ENCODE measurements at places on chromosomes 7 and 10. TPM values are rescaled to one million over a fixed set of nuclear protein-coding genes. Genes with fewer than 3 reads are reported as not detected.

DNA sequence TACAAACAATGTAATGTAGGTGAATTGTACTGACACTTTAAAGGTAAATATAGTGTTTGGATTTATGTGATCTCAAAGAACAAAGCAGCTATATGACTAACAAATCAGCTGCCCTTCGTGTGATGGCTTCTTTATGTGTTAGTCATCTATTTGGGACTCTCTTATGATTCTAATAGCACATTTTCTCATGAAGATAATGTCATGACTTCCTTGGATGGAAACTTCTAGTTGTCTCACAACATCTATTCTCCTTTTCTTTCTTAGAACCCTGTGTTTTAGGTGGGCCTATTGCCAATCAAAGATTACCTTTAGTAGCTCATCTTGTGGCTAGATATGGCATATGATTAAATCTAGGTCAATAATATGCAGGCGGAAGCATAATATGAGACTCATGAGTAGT lies 45.0 kb downstream of the TMEM106B start:
- no peak for DNase-seq

DNA sequence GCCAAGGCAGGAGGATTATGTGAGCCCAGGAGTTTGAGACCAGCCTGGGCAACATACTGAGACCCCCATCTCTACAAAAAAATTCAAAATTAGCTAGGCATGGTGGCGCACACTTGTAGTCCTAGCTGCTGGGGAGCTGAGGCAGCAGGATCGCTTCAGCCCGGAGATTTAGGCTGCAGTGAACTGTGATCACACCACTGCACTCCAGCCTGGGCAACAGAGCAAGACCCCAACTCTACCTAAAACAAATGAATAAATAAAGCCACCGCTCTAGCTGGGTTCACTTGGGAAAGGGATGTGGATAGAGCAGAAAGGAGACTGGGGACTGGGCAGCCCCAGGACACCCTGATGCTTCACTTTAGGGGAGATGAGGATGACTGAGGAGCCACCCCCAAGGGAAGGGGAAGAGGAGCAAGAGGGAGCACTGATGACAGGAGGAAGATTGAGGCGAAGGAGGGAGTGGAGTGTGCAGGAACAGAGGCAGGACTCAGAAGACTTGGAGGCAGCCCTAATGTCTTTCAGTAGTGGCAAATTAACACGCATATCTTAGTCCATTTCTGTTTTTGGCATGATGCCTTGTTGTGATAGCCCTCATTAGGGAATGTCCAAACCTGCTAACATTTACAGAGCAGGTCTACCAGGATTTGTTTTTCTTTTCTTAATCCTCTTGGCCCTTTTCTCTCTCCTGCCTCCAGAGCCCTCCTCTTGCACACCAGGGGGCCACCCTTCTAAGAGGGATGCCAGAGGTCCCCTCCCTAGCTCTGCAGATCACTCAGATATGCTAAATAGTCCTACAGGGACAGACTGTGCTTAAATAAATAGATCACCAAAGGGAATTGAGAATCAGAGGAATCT lies 88.3 kb downstream of the C10orf105 start:
- no peak for DNase-seq

GRCh38 chr10:65751218-65751617 lies 1174.6 kb upstream of the LRRTM3 start:
- DNase-seq = no peak

- no peak for DNase-seq
Measured at GRCh38 chr10:73646598-73647041, 5.3 kb upstream of the MYOZ1 start.

DNA sequence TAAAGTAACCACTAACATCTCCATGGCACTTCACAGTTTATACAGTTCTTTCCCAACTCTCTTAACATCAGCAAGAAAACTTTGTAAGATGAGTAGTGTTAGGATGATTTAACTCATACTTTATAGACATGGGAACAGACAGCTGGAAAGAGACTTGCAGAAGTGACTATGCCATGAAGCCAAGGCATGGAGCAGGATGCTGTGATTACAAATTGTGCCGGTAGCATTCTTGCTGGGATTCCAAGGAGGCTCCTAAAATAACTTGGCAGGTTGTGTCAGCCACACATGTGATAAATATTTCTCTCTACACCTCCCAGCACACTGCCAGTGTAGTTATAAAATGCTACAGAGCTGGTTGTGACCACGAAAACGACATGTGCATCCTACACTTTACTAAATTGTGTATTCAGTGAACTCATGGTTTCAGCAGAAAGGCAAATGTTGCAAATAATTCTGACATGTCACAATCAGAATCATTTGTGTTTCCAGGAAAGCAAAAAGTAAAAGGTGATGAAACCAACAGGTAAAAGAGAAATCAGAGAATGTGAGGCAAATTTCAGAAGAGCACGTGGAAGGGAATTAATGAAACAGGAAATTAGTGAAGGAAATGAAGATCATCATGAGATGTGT lies 5.6 kb upstream of the CYP3A4 start:
- DNase-seq = no peak

DNA sequence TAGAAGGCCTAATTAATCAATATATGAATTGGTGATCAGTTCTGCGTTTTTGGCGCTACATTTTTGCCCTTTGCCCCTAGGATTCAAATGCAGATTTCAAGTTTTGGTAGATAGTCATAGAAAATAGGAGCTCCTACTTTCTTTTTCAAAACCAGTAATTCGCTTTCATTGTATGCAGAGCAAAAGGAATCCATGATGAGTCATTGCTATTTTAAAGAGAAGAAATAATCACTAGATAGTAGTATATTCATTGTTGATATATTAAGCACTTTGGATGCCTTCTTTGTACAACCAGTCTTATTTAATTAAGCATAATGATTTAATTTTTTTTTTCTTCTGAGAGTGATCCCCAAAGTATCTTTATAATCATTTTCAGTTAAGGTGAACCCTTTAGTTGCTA lies 50.3 kb downstream of the CSTF2T start:
- no peak for DNase-seq

DNA sequence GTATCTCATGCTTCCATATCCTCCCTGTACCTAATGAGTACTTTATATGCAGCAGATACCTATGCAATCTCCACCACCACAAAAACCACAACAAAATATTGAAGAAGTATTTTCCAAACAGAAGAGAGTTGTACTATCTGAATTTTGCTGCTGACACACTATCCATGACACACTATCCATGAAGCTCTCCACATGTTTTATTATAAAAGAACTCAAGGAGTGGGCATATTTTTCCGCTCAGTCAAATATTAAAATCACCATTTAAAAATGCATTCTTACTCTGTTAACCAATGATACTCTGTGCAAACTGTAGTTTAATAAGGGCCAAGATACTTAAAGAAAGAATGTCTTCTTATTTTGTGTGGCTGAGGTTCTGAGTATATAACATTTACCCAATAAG lies 2.8 kb downstream of the BET1 start:
- DNase-seq = no peak

GRCh38 chr7:39421251-39421650 lies 145.0 kb upstream of the YAE1 start:
- DNase-seq = no peak

- no peak for DNase-seq
Measured at GRCh38 chr10:51311228-51311627, 236.9 kb downstream of the PRKG1 start.

GRCh38 chr10:108275895-108276685 lies 1111.6 kb upstream of the SORCS1 start:
- no peak for DNase-seq

DNA sequence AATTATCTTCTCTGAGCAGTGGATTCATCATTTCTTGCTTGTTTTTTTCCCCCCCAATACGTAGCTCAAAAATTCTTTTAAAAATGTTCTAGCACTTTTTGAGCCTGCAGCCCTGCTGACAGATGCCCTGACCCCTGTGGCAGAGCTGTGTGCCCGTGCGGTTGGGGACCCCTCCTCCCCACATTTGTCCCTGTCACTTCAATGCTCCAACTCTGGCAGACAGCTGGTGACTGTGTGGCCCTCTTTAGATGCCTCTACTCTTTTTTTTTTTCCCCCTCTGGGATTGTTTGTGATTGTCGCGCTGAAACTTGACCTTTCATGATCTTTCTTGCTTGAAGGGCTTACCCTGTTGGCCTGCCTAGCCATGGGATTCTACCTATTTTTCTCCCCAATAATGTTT lies 214.1 kb downstream of the TMEM178B start:
- no peak for DNase-seq

DNA sequence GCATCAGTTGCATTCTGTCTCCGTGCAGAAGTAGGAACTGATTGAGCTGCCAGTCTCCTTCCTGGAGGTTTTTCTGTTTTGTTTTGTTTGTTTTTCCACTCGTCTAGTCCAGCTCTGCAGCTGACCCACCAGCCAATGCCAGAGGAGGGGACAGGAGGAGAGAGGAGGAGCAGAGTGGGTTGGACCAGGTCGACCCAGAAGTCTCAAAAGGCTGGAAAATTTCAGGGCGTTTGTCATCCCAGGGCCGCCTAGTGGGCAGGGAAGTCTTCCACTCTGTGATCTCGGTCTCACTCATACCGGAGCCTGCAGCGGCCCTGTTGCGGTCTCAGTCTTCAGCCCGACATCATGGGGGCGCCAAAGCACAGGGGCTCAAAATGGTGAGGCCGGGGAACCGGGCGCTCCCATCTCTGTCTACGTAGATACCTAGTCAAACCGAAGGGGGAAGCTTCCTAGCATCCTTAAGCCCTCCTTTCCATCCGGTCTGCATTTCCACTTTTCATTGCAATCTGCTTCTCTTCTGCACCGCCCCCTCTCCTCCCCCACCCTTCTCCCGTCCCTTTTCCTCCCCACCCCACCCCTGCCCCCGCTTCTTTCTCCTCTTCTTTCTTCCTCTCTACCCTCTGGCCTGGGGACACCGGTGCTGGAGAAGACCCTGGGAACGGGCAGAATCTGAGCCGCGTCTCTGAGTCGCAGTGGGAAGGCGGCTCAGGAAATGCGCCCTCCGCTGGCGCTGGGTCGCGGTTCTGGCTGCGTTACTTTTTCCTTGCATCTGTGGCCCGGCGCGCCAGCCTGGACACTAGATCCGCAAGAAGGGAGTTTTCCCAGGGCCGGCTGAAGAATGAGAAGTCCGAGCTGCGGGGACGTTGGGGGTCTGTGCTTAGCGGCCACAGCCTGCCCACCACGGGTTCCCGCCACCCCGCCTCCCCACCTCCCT lies 16.2 kb upstream of the PAX2 start:
- DNase-seq = peak; percentile 77

- no peak for DNase-seq
Measured at GRCh38 chr10:47332371-47332770, 10.1 kb downstream of the GDF2 start.

- DNase-seq = no peak
Measured at GRCh38 chr7:159140170-159140910, 4.3 kb downstream of the VIPR2 start.

DNA sequence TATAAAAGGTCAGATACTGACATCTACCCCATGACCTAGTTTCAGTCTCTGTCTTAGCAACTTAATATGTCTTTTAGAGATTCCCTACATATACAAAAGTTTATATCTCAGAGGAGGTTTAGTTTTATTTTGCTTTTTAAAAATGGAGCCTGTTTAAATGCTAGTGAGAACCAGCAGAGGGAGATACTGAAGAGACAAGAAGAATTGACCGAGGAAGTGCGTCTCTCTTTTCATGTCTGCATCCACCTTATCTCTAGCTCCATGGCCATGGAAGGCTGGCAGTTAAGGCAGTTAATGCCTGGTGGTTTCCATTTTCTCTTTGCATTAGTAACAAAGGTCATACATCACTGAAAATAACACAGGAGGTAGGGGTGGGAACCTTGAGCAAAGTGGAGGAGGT lies 10.7 kb downstream of the SUV39H2 start:
- DNase-seq = peak; percentile 53

DNA sequence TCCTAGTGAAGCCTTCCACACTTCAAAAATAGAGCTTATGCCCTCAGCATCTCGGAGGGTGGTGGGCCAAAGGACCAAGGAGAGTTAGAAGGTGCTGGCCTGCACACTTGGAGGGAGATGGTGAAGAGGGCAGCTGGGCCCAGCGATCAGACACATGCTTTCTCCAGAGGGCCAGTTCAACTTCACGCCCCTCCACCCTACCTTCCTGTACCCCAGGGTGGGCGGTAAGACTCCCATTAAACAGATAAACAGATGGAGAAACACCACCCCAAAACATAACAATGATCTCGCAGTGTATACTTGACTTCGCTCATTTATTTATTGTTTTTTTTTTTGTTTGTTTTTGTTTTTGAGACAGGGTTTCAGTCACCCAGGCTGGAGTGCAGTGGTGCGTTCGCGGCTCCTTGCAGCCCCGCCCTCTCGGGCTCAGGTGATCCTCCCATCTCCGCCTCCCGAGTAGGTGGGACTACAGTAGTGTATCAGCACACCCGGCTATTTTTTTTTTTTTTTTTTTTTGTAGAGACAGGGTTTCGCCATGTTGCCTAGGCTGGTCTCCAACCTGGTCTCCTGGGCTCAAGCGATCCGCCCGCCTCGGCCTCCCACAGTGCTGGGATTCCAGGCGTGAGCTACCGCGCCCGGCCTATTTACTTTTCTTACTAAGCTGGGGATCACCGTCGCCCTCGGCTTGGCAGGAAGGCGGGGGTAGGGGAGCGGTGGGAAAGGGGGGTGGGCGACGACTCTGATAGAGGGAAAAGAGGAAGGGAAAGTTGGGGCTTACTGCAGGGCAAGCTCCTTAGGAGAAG lies 1.8 kb downstream of the C10orf95 start:
- peak; percentile 91 for DNase-seq

DNA sequence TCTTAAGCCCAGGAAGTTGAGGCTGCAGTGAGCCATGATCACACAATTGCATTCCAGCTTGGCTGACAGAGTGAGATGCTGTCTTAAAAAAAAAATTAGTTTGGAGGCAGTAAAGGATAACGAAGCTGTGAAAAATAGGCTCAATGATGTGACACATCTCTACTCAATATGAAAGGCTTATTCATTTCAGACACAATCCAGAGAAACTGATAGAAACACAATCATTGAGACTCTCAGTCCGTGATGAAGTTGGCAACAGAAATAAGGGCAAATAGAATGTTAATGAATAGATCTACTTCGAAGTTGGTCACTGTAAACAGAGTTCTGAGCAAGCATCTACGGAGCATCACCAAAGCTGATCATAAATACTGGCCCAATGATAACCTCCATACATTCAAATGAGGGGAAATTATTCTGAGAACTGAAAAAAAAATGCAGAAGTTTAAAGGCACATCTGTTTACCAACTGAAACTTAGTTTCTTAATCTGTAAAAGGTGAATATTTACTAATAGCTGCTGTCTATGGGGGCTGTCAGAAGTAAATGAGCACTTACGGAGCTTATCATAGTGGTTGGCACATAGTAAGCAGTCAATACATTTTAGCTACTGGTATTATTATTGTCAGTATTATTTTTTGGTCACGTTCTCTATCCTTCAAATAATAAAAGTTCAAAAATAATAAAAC lies 70.4 kb downstream of the AKR1B1 start:
- DNase-seq = no peak

The ANKRD30A gene
- not detected for total RNA-seq

The STAG3 gene
- total RNA-seq = 8.1 TPM

The CASP7 gene
- 15.3 TPM for total RNA-seq

Measured in Karpas-422 (cell line).